A549 (cell line): ENCODE measurements at places on chromosomes 1 and 21. TPM values are rescaled to one million over a fixed set of nuclear protein-coding genes. Genes with fewer than 3 reads are reported as not detected.

GRCh38 chr1:205102404-205102803, 18.1 kb upstream of the TMEM81 start:
- no peak for DNase-seq

DNA sequence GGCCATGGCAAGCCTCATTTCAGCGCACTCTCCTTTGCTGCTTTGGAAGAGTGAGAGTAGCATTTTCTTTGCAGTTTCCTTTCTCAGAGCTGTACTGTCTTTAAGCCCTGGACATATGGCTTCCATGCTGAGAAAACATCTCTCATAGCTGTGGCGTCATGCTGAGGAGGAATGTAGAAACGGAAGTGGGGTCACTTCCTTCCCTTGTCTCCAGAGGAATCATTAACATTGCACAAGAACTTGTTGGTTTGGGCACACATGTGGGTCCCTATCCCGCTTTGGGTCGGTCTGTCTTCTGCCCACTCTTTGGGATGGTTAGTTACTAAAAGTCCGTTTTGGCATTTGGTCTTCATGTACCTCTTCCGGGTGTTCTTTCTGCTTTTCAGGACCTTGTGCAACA, 5.6 kb downstream of the MFN2 start:
- no peak for DNase-seq

- no peak for DNase-seq
Measured at GRCh38 chr1:61995641-61996040, 199.0 kb upstream of the L1TD1 start.

DNA sequence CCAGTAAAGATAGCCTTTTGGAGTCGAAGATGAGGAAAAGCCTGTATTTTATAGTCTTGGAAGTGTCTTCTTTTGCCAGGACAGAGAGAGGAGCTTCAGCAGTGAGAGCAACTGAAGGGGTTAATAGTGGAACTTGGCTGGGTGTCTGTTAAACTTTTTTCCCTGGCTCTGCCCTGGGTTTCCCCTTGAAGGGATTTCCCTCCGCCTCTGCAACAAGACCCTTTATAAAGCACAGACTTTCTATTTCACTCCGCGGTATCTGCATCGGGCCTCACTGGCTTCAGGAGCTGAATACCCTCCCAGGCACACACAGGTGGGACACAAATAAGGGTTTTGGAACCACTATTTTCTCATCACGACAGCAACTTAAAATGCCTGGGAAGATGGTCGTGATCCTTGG, at the start of gene VCAM1:
VCAM1 (plus strand) TSS at position 253 of the 400 bp plus-strand sequence; CDS start at position 372, 119 bp downstream.
- DNase-seq = no peak

Gene CCDC185
- 0.04 TPM in 1 of 3 replicates, not detected in the others for polyA plus RNA-seq

- DNase-seq = no peak
Measured at GRCh38 chr1:222372221-222372620, 175.7 kb downstream of the HHIPL2 start.

DNA sequence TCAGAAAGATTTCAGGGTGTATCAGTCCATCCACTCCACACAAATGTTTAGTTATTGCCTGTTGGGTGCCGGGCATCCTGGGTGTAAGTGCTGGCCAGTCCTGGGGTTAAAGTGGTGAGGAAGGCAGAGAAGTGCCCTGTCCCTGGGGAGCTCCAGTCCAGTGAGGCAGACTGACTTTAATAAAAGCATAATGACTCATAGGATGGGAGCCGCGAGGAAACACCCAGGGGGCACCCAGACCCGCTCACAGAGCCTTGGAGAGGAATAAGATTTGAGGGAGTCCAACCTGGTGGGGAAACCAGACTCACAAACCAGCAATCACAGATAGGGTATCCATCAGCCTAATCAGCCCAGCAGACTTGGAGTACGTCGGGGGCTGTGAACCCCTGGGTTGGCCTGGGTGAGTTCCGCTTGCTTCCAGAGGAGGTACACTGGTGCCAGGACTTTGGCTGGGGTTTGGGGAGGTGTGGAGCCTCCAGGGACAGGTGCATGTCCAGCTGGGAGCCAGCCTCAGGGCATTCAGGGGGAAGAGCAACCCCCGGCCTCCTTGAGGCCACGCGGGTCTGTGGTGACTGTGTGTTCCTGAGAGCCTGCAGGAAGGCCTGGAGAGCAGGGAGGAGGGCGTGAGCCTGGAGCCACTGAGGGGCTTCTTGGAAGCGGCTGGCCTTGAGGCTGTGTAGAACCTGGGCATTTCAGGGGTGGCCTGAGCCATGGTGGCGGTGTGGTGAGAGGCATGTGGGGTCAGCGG, 3.7 kb downstream of the PEAR1 start:
- DNase-seq = peak; percentile 75
